ENCODE measurements at places on chromosomes 16 and 17. TPM values are rescaled to one million over a fixed set of nuclear protein-coding genes. Genes with fewer than 3 reads are reported as not detected.

DNA sequence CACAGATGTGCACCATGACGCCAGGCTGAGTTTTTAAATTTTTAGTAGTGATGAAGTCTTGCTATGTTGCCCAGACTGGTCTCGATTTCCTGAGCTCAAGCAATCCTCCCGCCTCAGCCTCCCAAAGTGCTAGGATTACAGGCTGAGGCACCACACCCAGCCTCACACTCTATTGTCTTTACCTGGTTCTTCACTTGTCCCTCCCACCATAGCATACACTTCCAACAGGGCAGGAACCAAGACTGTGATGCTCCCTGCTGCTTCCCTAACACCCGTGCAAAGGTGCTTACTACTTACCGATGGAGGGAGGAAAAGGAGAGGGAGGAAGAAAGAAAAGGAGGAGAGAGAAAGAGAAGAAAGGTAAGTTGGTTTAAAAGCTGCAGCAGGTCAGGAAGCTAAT, 41.4 kb upstream of the MEIOC start:
- DNase-seq, result no peak

The TLCD2 gene
- polyA plus RNA-seq, result 6.6 TPM

The TMIGD1 gene
- polyA plus RNA-seq, result not detected

DNA sequence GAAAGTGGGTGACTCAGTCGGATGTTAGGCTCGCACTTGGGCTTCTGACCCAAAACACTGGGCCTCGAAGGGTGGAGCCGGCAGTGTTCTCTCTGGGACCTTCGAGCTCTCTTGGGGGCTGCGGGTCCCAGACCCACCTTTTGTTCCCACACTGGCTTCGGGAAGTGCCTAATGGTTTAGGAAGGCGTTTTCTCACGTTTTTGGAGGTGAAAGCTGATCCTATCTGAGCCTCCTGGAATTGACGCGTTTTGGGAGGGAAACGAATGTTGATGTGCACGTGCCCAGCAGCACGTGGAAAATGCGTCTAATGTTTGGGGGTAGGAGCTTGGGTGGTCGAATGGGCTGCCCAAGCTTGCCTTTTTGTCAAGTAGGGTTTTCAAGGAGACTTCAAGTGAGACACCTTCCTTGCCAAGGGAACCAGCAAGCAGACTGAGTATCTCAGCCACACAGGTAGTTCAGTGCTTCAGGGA, 666 bp downstream of the HGS start:
- no peak for DNase-seq

DNA sequence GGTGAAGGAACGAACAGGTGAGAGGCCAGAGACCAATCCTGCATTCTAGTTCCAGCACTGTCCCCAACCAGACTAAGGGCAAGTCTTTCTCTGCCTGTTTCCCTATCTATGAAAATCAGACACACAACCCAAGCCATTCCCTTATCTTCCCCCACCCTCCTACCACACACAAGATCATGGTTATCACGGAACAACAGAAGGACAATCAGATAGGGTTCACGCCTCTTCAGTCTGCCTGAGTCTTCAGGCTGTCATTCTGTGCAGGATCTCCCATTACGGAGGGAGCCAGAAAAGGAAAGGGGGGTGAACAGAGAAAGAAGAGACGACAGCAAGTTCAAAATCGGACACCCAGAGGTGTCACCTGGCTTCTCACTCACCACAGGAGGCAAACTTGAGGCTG, 11.1 kb downstream of the TLE7 start:
- DNase-seq, result no peak

GRCh38 chr17:31596382-31597323, 205.2 kb downstream of the RAB11FIP4 start:
- peak; percentile 39 for DNase-seq

DNA sequence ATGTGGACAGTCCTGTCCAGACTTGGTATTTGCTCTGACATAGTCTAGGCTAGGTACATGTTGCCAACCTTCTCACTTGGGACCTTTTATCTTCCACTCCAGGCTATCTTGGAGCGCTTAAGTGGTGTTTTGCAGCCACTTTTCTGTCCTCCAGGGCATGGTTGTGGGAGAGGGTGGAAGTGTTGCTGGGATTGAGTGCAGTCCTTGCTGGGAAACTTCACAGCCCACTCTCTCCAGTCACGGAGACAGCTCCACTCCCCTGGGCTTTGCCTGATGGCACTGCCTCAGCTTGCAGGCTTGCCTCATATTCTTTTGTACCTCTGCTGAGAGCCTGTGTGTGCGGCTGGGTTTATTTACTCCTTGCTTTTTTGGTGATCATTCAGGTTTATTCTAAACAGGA, 17.4 kb downstream of the RPA1 start:
- no peak for DNase-seq

GRCh38 chr16:75044800-75045361, 46.1 kb downstream of the ZNRF1 start:
- DNase-seq, result peak; percentile 45

GRCh38 chr16:24002619-24003018, 166.8 kb downstream of the PRKCB start:
- no peak for DNase-seq

All from muscle of arm (tissue), 14 donors.